Occipital lobe (tissue), 3 donors: ENCODE measurements at places on chromosomes 13 and 19. TPM values are rescaled to one million over a fixed set of nuclear protein-coding genes. Genes with fewer than 3 reads are reported as not detected.

DNA sequence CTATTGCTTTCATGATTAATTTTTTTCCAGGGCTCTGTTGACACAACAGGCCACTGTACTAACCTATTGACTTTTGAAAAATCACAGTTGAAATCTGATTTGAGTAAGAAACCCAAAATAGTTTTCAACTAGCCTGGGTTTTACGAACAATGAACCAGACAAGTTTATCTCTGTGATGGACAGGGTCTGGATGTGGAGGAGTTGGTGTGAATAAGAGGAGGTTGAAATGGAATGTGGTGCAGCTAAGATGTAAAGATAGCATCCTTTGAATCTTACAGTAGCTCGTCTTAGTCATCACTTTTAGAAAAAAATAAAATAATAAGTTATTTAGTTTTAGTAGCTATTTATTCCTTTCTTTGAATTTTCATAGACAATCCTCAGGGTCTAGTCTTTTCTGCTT lies 8.3 kb upstream of the OXGR1 start:
- no peak for DNase-seq

The C19orf81 gene
- 2.3 TPM for total RNA-seq

DNA sequence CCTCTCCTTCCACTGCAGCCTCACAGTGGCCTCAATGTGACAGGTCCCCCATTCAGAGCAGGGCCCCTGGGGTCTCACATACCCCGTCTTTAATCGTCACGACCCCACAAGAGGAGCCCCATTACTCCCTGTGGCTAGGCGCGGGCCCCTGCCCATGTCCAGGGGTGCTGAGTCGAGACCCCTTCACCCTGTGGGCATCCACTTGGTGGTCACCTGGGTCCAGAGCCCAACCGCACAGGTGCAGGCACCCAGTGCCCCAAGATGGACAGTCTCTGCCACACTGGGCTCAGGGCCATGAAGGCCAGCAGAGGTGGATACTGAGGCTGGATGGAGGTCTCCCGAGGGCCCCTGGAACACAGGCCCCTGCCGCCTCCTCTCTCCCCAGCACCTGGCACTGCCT lies 3.0 kb downstream of the TMEM259 start:
- no peak for DNase-seq

The MEDAG gene
- total RNA-seq = 0.78 TPM

GRCh38 chr19:17323964-17324332 lies 10.7 kb downstream of the ANO8 start:
- DNase-seq = no peak

The HTR2A gene
- total RNA-seq = 9.2 TPM

The KRTDAP gene
- total RNA-seq = not detected

DNA sequence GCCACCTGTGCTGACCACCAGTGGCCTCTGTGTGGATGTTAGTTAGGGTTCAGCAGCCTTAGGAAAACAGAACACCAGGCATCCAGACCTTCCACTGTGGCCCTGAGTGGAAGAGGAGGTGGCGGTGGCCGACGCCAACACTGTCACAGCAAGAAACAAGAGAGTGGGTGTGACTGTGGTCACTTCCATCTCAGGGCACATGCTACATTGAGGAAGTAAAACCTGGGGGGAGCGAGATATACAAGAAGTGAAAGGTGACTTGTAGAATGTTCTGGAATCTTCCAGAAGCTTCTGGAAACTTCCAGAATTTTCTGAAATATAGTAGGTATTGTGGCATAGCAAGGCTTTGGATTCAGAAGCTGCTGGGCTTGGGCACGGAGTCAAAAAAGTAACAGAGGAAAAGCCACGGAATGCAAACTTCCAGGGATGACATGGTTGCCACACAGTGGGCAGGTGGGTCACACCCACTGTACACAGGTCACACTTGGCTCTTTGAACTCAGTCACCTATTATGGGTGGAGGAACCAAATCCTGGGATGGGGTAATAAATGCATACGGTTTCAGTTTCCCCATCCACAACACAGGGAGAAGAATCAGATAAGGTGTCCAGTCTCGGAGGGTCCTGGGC lies 24.3 kb downstream of the GNG7 start:
- no peak for DNase-seq

DNA sequence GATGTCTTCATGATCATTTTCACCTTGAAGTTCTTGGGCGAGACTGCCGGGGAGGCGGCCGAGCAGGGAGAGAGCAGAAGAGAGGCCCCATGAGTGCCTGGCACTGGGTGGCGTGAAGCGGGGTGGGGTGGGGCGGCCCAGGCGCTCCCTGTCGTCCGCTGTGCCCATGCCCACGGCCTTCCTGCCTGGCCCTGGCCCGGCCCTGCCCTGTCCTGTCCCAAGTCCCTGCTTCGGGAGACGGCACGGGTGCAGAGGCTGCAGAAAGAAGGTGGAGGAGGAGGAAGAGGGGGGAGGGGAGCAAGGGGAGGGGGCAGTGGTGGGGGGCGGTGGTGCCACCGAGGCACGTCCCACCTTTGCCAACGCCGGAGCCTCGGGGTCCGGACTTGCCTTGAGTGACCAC lies 118.4 kb downstream of the PTPRS start:
- no peak for DNase-seq

The BRSK1 gene
- total RNA-seq = 67.1 TPM

The BEST2 gene
- 0.16 TPM for total RNA-seq
